ENCODE measurements at places on chromosomes 2 and 18.

DNA sequence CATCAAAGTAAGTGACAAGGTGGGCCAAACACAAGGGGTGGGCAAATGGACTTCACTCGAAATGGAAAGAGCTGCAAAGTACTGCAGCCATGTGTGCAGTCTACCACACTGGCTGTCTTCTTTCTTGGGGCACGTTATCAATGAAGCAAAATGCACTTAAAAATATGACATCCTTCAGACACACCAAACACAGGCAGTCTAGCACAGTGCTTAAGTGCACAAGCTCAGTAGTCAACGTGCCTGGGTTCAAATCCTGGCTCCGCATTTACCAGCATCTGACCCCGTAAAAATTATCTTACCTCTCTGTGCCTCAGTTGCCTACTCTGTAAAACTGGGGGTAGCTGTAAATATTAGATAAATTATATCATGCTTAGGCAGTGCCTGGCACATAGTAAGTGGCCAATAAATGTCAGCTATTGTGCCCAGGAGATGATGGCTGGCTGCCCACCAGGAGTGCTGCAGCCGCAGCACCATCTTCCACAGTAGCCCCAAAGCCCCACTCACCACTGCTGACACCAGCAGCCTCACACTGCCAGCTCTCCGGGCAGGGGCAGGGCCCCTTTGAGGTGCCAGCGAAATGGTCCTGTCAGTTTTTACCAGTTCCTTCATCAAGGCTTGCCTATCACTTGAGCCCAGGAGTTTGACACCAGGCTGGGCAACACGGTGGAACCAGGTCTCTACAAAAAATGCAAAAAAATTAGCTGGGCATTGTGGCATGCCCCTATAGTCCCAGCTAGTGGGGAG, 121.8 kb upstream of the SLC1A4 start:
- no peak for DNase-seq

DNA sequence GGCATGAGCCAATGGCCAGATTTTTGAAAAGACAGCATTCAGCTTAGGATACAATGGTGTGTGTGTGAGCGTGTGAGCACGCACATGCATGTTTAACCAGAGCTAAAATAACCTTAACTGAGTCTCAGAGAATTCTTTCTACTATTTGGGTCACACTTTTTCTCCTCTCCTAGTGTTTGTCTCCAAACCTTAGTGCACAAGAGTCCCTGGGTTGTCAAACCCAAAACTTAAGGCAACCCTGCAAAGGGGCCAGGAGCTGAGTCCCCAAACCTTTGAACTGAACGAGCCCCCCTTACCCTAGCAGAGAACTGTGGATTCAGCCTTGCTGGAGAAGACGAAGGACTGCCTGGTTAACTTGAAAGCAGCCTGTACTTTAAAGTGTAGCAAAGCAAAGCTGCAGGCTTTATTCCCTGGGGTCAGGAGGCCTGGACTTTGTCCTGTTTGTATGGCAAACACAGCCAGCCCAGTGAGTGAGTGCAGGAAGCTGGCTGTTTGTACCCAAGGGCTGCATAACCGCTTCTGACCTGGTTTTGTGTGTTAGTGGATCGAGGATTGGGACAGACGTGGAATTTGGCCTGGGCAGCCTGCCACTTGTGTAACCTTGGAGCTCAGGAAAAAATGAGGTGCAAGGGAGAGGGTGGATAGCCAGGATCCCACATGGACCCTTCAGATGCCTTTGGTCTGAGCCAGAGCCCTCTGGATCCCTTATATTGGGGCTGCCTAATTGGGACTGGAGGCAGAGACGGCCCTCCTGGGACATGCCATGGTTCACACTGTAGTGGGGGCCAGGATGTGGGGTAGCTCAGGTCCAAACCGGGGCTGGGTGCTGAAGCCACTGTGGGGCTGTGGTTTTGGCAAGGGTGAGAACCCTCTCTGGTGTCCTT, 6.4 kb upstream of the PSMD1 start:
- peak; percentile 62 for DNase-seq

- DNase-seq, result peak; percentile 80
These were observed 80.5 kb downstream of the DTNB start for GRCh38 chr2:25592766-25593292.

GRCh38 chr2:237092920-237093781, 7.5 kb downstream of the COPS8 start:
- no peak for DNase-seq

DNA sequence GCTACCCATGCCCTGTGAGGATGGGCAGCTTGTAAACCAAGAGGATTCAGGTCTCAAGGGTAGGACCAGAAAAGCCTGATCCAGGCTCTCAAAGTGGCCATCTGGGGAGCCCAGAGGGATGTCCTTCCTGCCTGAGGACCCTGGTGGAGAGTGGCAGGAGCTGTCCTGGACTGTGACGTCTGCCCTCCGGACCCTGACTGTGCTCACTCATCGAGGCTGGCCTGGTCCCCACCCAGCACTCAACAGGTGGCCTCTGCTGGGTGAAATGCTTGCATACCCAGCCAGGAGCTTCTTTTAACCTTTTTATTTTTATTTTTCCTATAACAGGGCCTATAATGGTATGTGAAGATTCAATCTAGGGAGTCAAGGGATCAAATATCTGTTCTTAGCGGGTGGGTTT, 24.5 kb downstream of the CREG2 start:
- DNase-seq, result no peak

GRCh38 chr18:44826418-44827259, 146.0 kb downstream of the SETBP1 start:
- DNase-seq, result peak; percentile 62

- no peak for DNase-seq
These were observed 29.1 kb upstream of the ALK start for GRCh38 chr2:29950481-29950880.

GRCh38 chr2:43220229-43220751, 6.1 kb downstream of the ZFP36L2 start:
- peak; percentile 85 for DNase-seq

GRCh38 chr2:38381381-38382143, 4.5 kb upstream of the ATL2 start:
- no peak for DNase-seq

DNA sequence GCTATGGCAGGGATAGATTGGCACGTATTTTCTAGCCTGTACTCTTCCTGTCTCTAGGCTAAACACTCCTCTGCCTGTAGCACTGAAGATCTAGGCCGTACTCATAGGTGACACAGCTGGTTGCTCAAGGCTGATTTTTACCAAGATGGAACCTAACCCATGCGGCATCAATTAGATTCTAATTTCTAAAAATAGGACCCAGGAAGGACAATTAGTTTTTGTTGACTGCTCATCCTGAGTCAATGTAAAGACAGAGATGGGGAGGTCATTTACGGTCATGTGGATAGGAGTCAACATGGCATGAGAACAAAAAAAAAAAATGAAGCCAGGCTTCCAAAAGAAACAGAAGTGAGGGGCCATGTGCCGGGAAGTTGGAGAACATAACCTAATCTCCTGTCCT, 360.7 kb upstream of the ETAA1 start:
- DNase-seq, result no peak

DNA sequence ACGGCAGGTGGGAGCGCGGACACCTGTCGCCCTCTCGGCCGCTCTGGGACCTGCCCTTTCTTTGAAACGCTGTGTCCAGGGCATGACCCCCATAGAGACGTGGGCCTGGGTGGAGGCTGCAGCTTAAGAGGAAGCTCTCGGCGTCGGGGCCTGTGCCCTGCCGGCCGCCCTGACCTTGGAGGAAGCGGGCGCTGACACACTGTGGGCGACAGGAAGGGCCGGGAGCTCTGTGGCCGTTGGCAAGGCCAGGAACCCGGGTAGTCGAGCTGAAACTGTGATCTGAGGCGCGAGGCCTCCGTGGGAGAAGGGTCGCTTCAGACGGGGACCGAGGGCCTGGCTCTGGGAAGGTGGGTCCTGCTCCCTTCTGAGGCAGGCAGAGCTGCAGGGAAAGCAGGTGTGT, 28.2 kb downstream of the KCNG2 start:
- no peak for DNase-seq

GRCh38 chr2:109256111-109256510, 127.1 kb downstream of the SH3RF3 start:
- no peak for DNase-seq

DNA sequence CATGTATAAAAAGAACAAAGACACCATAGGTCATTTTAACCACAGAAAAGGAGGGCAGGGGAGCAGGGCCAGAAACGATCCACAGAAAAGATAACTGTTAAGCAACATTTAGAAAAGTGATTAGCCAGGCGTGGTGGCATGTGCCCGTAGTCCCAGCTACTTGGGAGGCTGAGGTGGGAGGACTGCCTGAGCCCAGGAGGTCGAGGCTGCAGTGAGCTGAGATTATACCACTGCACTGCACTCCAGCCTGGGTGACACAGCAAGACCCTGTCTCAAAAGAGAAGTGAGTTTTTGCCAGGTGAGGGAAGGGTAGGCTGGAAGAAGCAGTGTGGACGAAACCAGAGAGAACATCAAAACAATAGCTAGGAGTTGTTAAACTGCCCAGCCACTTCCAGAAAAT, 3.3 kb downstream of the WDR12 start:
- no peak for DNase-seq

- no peak for DNase-seq
These were observed 32.2 kb downstream of the LINC00305 start for GRCh38 chr18:64116571-64117175.

GRCh38 chr18:42850174-42851083, 265.1 kb downstream of the RIT2 start:
- no peak for DNase-seq

- peak; percentile 71 for DNase-seq
These were observed 300.9 kb downstream of the PHLPP1 start for GRCh38 chr18:63016270-63016669.

DNA sequence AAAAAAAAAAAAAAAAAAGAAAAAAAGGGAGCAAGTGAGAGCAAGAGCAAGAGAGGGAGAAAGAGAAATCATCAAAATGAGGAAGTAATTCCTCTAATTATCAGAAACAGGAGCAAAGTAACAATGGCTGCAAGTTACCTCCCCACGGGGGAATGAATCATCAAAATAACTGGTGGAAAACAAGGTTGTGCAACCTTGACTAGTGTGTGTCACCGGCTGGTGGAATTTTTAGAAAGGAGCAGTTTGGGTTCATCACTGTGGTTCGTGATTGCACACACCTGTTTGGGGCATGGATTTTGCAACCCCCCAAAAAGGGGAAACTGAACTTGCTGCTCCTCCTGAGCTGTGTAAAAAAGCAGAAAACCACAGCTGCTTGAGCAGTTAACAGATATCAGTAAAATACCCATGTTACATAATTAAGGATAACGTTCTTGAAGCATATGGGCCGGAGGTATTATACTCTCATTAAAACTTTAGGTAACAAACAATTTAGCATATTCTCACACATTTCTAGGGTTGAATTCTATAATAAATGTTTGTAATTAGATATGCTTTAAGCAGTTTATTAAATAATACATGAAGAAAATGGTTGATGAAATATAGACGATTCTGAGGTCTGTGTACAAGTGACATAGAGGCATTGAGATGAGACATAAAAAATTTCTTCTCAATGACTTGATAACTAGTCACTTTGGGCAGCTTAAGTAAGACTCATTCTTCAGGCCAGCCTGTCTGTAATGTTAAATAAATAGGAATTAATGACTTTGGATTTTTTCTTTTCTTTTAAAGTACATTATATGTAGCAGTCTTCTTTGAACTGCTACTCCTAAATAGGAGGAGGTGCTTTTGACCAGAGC, 184.2 kb upstream of the ZEB2 start:
- DNase-seq, result no peak

DNA sequence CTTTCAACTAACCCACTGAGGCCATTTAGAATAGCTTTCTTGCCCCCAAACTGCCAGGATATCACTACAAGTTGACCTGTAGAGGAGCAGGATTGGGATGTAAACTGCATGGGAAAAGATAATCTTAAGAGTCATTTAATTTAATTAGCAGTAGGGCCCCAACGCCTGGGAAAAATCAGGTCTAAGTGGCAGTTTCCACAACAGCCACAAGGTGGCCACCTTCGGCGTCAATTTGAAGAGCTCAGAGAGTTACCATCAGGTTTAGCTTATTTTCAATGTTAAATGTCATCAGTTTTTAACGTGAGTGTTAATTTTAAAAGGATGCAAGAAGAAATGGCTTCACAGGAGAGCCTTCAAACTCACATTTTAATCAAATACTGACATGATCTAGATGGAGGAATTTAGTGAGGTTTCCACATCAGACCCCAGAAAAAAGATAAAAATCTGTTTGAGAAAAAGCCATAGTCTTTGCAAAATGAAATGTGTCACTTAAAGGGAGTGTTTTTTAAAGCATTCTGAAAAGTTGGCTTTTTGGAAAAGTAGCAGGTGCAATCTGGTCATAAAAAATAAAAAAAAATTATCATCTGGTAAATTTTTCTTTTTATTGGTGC, 77.3 kb upstream of the UPP2 start:
- peak; percentile 35 for DNase-seq

GRCh38 chr2:196274387-196274809, 103.0 kb upstream of the STK17B start:
- no peak for DNase-seq
